ENCODE measurements at places on chromosomes 7 and 10. TPM values are rescaled to one million over a fixed set of nuclear protein-coding genes. Genes with fewer than 3 reads are reported as not detected.

The COL1A2 gene
- 1.6 TPM for total RNA-seq

The CHRM2 gene
- not detected for total RNA-seq

The NPTX2 gene
- total RNA-seq: not detected

The AMZ1 gene
- total RNA-seq: 0.29 TPM

The SLC18A2 gene
- not detected for total RNA-seq

The PRSS37 gene
- not detected for total RNA-seq

The SP8 gene
- total RNA-seq: not detected

The ARHGEF35 gene
- total RNA-seq: 2.6 TPM

The ASAH2 gene
- 4.9 TPM for total RNA-seq

The FAM237B gene
- total RNA-seq: not detected

The AGBL3 gene
- 2.4 TPM for total RNA-seq

The IL6 gene
- total RNA-seq: not detected

The ANAPC16 gene
- total RNA-seq: 67.6 TPM

The SMURF1 gene
- 13.9 TPM for total RNA-seq

The NAT16 gene
- not detected for total RNA-seq

The BTBD16 gene
- not detected for total RNA-seq

The UPK3B gene
- total RNA-seq: not detected

The ACHE gene
- total RNA-seq: 0.23 TPM

The SPAM1 gene
- total RNA-seq: not detected

The SFRP4 gene
- not detected for total RNA-seq

The GPR22 gene
- total RNA-seq: not detected

The GSTO2 gene
- 1.3 TPM for total RNA-seq

The EIF5AL1 gene
- total RNA-seq: 1.8 TPM

The ANKRD30A gene
- not detected for total RNA-seq

The TMEM106B gene
- total RNA-seq: 23.0 TPM

The COL13A1 gene
- not detected for total RNA-seq

The DGKI gene
- 2.2 TPM for total RNA-seq

The FOXI2 gene
- total RNA-seq: not detected

The PALD1 gene
- total RNA-seq: 0.26 TPM

The CPA2 gene
- not detected for total RNA-seq

The HHEX gene
- total RNA-seq: 0.23 TPM

The PIK3CG gene
- 57.5 TPM for total RNA-seq

The C10orf67 gene
- not detected for total RNA-seq

The CASTOR2 gene
- total RNA-seq: 5.7 TPM

The ZNF25 gene
- 6.3 TPM for total RNA-seq

The ZNF438 gene
- 4.4 TPM for total RNA-seq

The CYP2C19 gene
- total RNA-seq: not detected

The ADAM12 gene
- total RNA-seq: not detected

The WASL gene
- total RNA-seq: 7.6 TPM

The MMD2 gene
- total RNA-seq: not detected

The PRPS1L1 gene
- not detected for total RNA-seq

The OR2A42 gene
- not detected for total RNA-seq

The LIPM gene
- not detected for total RNA-seq

The PRRT4 gene
- total RNA-seq: 0.18 TPM

The TRPV5 gene
- total RNA-seq: not detected

The RNF32 gene
- 2.0 TPM for total RNA-seq

The NME8 gene
- not detected for total RNA-seq

The IFIT1 gene
- total RNA-seq: 45.8 TPM

The GPR15LG gene
- not detected for total RNA-seq

The VSTM2A gene
- not detected for total RNA-seq

The CYP26C1 gene
- 0.18 TPM for total RNA-seq

The SLC26A3 gene
- total RNA-seq: not detected

The PGAM2 gene
- total RNA-seq: not detected

The FAM241B gene
- 2.6 TPM for total RNA-seq

The GJD4 gene
- not detected for total RNA-seq

The ITGB8 gene
- total RNA-seq: 0.06 TPM

The MCM10 gene
- total RNA-seq: 75.1 TPM

The MTERF1 gene
- 17.4 TPM for total RNA-seq

The SPDYE9 gene
- not detected for total RNA-seq

The SORBS1 gene
- 0.89 TPM for total RNA-seq
